NCI-H187 (cell line): ENCODE measurements at places on chromosomes 6 and 20.
A peak's percentile ranks its signal among the peaks of the same experiment; 100 is the strongest.

DNA sequence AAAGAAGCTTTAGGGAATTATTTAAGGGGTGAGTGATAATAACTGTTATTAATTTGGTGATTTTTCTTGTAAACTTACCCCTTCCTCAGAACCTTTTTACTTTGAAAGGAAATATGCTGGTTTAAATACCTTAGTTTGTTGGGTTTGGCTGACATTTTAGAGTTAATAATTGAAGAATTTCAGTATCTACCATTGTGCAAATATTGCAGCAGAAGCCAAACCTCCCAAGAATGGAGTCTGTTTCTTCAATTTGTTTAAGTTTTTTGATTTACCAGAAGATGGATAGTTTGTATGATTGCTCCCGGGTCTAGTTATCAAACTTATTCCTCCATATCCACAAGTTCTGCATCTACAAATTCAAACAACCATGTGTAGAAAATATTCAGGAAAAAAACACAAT, 77.1 kb downstream of the ATRN start:
- no peak for DNase-seq

DNA sequence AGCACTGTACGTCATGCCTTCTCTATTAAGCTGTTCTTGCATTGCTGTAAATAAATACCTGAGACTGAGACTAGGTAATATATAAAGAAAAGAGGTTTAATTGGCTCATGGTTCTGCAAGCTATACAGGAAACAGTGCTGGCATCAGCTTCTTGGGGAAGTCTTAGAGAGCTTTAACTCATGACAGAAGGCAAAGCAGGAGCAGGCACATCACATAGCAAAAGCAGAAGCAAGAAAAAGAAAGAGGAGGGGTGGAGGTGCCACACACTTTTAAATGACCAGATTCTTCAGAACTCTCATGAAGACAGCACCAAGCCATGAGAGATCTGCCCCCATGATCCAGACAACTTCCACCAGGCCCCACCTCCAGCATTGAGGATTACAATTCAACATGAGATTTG, 30.1 kb downstream of the CYB5R4 start:
- no peak for DNase-seq

DNA sequence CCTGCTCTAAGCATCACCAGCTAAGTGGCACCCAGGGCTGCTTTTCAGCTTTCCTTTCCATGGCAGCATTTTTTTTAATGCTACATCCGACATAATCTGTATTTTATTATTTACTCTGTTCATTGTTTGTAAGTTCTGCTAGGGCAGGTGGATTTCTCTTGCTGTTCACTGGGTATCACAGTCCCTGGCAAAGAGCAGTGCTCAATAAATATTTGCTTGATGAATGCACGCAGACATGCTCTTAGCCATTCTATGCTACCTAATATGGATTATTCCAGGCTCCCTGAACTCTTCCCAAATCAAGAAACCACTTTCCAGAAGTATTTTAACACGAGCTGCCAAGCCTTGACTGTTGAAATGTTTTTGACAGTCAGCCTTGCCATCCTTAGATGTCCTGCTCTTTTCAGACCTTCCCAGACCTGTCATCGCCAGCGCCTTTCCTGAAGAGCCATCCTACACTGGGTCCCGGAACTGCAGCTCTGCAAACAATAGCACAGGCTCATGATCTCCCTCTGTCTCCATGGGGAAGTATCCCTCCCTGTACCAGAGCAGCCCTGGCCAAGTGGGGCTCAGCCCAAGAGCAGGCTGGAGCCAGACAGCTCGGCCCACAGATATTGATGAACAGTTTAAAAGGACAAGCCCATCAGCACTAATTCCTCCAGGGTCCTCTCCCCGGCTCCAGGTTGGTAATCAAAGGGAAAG, 136.5 kb upstream of the CDH4 start:
- DNase-seq = no peak

DNA sequence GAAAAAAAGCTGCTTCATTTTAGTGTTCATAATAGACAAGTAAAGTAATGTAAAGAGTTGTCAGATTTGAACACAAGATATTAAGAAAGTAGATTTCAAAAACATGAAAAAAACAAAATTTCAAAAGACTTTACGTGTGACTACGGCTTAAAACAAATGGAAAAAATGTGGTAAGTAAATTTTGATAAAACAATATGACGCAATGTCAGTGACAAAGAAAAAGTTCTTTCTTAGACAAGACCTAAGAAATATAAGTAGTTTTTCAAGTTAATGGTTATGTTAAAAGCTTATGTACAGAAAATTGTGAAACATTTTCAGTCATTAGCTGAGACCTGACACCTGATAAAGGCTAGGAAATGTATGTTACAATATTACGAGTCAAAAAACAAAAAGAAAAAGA, 73.7 kb upstream of the EYS start:
- DNase-seq = no peak

- DNase-seq = no peak
Measured at GRCh38 chr20:36273414-36274180, 32.5 kb upstream of the DLGAP4 start.

- DNase-seq = no peak
Measured at GRCh38 chr20:62458275-62459251, 17.2 kb downstream of the GATA5 start.

GRCh38 chr6:101832371-101832770, 438.9 kb downstream of the GRIK2 start:
- no peak for DNase-seq

DNA sequence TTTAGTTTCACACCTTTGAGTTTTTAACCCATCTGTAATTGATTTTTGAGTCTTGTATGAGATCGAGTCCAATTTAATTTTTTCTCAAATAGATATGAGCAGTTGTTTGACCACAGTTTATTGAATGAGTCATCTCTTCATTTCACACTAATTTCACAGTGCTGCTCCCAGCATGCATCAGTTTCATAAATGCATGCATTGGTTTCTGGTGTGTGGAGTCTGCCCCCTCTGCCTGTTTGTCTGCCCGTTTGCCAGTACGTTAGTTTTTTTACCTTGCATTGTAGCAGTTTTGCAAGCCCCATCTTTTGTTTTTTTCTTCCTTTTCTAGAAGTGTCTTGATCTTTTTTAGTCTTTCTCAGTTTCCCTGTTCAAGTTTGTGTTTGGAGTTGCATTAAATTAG, 11.9 kb downstream of the SLX4IP start:
- DNase-seq = no peak

GRCh38 chr6:123994891-123995635, 191.4 kb downstream of the NKAIN2 start:
- peak; percentile 33 for DNase-seq

DNA sequence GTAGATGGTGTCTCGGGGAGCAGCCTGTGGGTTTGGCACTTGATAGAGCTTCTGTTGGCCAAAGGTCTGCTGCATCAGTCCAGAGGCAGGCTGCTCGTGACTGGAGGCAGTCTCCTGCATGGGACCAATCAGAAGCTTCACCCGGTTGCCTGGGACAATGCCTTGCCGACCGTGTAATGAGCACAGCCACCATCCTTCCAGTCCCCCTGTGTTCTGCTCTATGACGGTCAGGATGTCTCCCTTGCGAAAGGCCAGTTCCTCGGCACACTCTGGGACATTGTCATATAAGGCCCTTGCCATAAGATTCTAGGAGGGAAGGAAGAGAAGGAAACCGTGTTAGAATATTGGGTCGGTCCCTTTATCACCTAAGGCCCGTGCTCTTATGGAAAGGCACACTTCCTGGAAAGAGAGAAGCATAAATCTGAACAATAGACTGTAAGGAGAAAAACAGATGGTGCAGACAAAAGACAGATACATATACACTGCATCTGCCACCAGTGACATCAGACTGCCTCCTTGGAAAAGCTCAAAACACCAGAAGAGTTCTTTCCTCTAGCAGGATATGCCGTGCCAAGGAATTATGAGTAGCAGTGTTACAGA, 18.9 kb downstream of the NEDD9 start:
- no peak for DNase-seq
